ENCODE measurements at places on chromosomes 6 and 20.

- no peak for DNase-seq
Measured at GRCh38 chr6:23414051-23414445, 712.0 kb upstream of the NRSN1 start.

DNA sequence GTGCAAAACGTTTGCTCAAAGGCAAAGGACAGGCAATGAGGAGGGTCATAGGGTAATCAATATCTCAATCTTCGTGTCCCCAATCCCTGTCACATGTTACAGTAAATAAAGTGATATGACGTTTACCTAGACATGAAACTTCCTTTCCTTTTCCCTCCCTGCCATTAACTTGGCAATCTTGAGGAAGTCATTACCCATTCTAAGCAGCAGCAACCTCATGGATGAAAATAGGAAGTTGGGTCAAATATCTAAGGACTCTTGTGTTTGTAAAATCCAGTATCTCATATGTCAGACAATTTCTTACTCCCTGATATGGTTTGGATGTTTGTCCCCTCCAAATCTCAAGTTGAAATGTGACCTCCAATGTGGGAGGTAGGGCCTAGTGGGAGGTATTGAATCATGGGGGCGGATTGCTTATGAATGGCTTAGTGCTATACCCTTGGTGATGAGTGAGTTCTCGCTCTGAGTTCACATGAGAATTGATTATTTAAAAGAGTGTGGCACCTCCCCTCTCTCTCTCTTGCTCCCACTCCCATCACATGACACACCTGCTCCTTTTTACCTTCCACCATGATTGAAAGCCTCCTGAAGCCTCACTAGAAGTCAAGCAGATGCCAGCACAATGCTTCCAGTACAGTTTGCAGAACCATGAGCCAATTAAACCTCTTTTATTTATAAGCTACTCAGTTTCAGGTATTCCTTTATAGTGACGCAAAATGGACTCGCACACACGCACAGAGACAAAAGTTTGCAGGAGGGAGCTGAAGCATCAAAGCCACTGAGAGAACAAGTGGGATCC is 545.9 kb upstream of the JARID2 start:
- DNase-seq = no peak

DNA sequence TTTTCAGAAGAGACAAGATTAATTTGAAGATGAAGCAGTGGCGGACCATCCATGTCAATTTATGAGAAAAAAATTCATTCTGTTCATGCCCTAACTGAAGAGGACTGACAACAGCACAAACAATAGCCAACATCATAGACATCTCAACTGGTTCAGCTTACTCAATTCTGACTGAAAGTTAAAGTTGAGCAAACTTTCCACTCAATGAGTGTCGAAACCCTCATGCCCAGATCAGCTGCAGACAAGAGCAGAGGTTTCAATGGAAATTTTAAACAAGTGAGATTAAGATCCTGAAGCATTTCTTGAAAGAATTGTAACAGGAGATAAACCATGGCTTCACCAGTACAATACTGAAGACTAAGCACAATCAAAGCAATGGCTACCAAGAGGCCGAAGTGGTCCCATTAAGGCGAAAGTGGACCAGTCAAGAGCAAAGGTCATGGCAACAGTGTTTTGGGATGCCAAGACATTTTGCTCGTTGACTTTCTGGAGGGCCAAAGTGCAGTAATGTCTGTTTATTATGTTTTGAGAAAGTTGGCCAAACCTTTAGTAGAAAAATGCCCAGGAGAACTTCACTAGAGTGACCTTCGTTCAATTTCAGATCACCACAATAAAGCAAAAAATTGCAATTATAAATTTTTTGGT is 6.1 kb upstream of the SFT2D1 start:
- DNase-seq = no peak

DNA sequence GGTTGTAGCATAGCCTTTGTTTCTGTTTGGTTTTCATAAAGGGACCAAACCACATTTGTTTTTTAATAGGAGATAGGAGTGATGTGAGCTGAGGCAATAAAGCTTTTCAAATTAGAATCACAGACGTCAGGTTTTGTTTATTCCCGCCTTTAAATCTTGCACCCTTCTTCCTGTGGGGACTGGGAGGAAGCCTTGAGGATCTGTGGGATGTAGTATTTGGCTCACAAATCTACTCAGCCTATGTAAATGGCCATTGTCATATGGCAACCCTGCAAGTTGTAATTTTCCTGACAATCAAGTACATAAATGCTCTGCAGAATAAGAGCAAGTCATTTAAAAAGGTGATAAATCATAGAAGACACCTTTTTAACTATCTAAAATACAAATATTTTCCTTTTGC is 110.4 kb downstream of the ADGRG6 start:
- no peak for DNase-seq

DNA sequence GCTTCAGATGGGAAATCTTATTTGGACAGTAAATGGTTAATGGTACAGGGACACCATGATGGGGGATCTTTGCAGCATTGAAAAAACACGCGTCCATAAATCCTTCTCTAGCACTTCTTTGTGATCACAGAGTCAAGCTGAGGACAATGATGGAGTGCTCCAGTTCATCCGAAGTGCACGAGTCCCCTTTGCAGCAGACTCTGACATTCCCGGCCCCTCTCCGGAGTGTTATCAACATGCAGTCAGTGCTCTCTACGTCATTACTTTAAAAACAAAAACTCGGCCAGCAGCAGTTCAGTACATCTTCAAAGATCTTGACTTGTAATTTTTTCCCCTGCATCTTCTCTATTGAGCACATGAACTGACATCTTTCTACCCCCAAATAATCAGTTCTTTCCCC is 185.5 kb upstream of the AKAP12 start:
- DNase-seq = no peak
